ENCODE measurements at places on chromosomes 7 and 10.

DNA sequence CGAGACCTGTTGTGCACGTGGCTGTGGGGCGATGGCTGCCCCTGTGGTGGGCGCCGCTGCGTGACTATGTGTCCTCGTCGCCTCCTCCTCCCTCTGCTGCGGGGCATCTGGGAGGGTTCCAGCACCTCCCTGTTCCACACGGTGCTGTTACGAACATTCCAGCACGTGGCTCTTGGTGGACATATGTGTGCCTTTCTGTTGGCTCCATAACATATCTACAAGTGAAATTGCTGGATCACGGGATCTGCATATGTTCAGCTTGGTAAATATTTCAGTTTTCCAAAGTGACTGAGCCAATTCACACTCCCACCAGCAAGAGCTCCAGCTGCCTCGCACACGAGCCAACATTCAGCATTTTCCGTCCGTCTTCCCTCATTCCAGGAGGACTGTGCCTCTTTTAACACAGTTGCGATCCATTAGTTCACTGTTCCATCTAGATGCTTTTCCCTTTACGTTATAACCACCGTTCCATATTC is 25.1 kb downstream of the SNX8 start:
- DNase-seq: no peak

GRCh38 chr7:79489371-79489770 is 35.9 kb upstream of the MAGI2 start:
- DNase-seq: no peak

DNA sequence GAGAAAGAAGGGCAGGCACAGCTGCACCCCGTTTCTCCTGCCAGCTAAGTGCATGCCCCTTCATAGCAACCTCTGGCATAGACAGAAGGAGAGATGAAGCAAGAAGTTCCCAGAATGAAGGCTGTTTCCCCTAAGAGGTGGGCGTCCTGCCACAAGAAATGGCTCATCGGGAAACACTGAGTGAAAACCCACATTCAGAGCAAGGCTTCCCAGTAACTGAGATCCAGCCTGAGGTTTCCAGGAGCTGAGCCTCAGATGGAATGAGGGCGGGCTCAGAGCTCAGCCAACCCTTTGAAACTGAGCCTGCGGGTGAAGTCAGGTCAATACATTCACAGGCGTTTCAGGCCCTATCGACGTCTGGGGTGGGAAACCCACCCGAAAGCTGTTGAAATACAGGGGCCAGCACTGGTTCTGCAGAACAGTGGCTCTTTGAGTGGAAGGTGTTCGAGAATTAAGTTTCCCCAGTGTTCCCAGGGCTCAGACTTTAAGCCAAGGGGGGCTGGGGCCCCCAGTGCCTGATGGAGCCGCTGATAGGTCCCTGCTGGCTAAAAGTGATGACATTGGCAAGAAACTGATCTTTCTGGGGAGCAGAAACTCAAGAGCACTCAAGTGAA is 510.2 kb downstream of the RPS24 start:
- DNase-seq: no peak

GRCh38 chr10:87819289-87819585 is 1.2 kb upstream of the ATAD1 start:
- no peak for DNase-seq

DNA sequence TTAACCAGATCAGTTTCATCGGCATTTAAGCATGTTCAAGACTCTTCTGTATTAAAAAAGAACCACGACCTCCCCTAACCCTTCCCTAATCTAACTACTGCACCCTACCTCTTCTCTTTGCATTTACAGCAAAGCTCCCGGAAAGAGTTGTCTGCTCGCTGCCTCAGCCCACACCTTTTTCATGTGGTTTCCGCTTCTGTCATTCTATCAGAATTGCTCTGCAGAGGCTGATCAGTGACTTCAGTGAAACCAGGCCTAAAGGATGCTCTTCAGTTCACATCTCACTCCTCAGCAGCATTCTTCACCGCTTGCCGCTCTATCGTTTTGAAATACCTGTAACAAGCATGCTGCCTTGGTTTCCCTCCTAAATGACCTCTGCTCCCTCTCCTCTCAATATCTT is 160.9 kb downstream of the SDK1 start:
- peak; percentile 22 for DNase-seq

DNA sequence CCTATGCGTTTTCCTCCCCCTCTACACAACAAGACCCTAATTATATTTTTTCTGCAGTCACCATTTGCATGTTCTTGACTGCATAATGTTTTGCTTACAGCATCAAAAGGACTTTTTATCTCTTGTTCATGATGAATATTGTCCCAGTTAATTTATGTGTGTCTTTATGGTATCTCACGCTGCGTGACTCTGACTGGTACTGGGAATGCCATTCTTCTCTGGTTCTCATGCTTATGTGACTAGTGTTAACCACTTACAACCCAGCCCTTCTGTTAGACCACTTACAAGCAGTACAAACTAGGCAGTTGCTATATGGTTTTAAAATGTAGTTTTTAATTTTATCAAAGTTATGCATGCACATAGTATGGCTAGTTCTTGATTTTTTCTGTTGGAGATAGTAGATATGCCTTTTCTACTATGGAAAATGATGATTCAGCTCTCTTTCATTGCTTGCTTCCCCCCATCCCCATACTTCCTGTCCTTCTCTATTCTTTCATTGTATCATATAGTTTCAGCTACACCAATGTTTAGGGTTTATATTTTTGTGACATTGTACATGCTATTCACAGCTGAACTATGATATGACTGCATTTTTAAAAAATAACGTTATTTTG is 24.9 kb downstream of the BZW2 start:
- no peak for DNase-seq

- DNase-seq: no peak
Measured at GRCh38 chr10:66931340-66931948, 5.6 kb downstream of the LRRTM3 start.

DNA sequence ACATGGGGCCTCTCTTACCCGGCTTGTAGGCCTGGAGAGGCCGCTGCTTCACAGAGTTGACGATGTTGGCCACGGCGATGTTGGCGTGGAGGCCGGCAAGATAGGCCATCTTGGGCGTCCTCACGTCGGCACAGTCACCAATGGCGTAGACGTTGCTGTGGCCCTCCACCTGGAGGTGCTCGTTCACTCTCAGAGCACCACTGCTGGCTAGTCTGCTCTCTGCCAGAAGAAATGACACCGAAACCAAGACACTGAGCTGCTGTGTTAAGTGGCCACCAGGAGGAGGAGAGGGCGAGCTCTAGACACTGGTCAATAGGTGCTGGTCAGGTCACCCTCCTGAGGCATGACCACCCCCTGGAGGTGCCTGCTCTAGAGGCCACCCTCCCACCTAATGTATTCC is 17.7 kb downstream of the AIFM2 start:
- no peak for DNase-seq

DNA sequence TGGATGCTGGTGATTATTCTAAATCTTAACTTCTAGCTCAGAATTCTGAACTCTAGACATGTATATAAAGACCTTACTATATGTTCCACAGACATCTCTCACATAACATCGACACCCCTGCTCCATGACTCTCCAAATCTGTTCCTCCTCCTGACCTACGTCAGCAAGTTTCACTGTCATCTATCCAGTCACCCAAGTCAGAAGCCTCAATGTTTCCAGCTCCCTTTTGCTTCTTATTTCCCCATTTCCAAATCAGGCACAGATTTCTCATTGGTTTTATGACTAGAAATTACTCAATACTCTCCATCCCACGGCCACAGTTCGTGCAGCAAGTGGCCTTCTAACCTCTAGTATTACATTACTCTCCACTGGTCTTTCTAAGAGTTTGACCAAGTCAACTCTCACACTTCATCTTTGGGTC is 28.5 kb downstream of the EPC1 start:
- DNase-seq: no peak

DNA sequence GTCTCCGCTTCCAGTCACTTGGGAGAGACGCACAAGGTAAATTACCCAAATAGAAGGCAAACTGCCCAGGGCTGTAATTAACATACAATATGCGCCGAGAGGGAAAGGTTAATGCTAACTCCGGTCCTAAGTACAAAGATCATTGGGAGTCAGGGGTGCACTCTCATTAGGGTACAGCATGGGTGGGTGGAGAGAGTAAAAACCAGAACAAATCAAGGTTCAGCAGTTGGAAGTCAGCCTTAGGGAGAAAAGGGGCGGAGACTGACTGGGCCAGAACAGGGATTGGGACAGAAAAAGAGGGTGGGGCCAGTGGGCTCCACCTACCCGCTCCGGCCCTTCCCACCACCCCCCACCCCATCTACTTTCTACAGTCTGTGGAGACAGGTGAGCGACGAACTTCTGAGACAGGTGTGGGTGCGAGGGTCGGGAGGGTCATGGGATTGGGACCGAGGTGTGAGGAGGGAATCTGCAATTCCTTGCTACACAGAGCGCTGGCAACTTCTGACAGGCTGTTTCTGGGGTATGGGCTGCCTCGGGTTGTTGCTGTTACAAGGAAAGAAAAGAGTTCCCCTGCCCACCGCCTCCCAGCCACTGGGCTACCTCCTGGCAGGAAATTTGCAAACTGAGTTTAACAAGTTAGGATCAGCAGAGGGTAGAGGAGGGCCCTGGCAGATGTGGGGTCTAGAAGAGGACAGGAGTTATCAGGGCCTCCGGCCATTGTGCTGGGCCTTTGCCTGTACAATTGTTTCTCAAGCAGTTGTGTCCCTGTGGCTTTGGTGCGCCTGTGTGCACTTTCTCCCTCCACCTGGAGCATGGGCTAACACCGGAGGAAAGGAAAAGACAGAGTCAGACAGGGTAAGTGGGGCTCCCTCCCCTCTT is at the start of gene TMEM139:
TSS of gene TMEM139 (plus strand) at position 368 of the 879 bp plus-strand sequence. CDS start 1,000 bp downstream, outside the sequence.
- no peak for DNase-seq

GRCh38 chr7:36037121-36037662 is 115.9 kb upstream of the EEPD1 start:
- DNase-seq: no peak

DNA sequence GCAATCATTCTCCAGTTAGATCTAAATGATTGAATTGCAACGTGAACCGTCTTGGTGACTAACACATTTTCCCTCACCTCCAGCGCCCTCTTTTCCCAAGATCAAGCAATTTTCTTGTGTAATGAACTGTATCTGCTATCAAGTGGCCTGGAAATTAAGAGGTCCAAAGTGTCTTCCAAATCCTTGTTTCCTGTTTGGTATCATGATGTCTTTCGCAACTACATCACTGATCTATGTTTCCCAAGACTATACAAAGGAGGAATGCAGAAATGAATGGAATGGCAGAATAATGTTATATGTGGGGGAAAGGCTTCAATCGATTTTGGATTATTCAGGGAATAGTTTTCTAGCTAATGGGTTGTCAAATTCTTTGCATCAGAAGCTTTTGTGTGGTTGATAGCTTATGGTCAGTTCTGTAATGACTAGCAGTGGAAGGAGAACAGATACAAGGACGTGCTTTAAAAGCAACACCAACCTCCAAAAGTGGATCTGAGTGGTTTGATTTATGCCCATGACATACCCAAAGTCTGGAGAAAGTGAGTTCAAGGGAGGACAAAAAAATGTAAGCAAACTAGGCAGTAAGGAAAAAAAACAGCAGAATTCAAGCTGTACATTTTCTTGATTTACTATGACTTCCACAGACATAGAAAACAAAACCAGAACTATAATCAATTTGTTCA is 14.6 kb upstream of the ZEB1 start:
- DNase-seq: no peak

GRCh38 chr10:85638797-85639196 is 727.8 kb downstream of the GRID1 start:
- no peak for DNase-seq

- DNase-seq: no peak
Measured at GRCh38 chr10:92024700-92025099, 101.1 kb downstream of the BTAF1 start.

GRCh38 chr7:148182264-148182663 is 408.3 kb upstream of the C7orf33 start:
- DNase-seq: no peak

- no peak for DNase-seq
Measured at GRCh38 chr7:67758551-67758950, 761.9 kb downstream of the TYW1 start.

- peak; percentile 21 for DNase-seq
Measured at GRCh38 chr10:80662429-80663261, 124.9 kb downstream of the SH2D4B start.

GRCh38 chr10:23338886-23339285 is 5.7 kb downstream of the C10orf67 start:
- no peak for DNase-seq

GRCh38 chr10:50456719-50457118 is 167.0 kb downstream of the SGMS1 start:
- no peak for DNase-seq

DNA sequence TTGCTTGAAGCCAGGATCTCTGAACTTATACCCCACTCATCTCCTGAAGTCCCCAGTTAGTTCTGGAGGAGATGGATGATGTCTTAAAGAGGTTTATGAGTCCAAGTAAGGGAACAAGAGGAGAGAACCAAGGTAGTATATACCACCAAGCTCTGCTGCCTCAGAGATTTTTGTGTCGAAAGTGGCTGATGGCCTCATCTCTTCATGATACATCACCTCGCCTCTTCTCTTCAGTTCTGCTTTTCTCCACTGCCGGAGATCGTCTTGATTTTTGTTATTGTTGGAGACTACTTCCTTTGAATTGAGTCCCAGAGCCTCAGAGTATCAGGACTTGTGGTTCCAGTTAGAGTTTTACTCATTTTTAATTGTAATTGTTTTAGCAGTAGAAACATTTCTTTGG is 1.9 kb downstream of the VTI1A start:
- DNase-seq: no peak

GRCh38 chr7:15686295-15686956 is at the start of gene MEOX2:
Gene MEOX2 (minus strand): TSS chr7:15686683. CDS start chr7:15686402, 281 bp downstream.
- no peak for DNase-seq

DNA sequence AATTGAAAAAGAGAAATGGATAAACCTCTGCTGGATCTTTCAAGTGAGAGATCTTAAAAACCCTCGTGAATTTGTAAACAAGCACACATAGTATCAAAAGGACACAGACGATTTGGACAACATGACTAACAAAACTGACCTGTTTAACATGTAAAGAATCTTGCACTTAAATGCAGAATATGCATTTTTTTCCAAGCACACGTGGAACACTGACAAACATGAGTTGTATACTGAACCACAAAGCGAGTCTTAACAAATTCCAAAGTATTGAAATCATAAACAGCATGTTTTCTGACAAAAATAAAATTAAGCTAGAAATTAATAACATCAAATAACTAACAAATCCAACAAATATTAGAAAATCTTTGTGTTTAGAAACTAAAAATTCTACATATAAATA is 65.0 kb upstream of the ZNF746 start:
- DNase-seq: no peak

DNA sequence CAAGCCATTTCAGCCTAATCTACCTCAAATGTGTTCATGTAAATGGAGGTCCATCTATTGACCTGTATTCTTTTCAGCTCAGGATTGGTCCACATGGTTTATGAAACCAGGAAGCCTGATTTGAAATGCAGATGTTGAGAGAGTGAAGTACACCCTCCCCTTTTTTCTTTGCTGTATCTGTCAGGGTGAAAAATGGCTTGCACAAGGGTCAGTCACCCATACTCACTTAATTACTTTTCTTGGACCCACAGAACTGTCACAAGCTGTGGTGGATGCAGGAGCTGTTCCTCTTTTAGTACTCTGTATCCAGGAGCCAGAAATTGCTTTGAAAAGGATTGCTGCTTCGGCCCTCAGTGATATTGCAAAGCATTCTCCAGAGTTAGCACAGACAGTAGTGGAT is 41.2 kb downstream of the SPAG6 start:
- no peak for DNase-seq

Measured in stimulated activated CD4-positive, alpha-beta T cell treated with anti-CD3 and anti-CD28 coated beads, Interleukin-1b, Interleukin-23, amount 100 ng/mL, for 1 hour (primary cell).